ENCODE measurements at places on chromosomes 5 and 9.

DNA sequence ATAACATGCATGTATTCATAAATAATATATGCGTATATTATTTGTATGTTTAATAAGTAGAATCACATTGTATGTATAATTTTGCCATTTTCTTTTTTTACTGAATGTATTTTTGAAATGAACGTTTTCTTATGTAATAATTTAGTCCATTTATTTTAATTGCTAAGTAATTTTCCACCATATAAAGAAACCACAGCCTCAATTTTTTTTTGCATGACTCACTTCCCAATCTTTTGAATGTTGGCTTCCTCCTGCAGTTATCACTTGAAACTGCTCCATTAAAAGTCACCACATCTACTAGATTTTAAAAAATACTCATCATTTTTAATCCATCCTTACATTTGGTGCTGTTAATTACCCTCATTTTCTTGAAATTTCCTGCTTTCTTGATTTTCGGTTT, 363.3 kb upstream of the MEF2C start:
- DNase-seq: no peak

DNA sequence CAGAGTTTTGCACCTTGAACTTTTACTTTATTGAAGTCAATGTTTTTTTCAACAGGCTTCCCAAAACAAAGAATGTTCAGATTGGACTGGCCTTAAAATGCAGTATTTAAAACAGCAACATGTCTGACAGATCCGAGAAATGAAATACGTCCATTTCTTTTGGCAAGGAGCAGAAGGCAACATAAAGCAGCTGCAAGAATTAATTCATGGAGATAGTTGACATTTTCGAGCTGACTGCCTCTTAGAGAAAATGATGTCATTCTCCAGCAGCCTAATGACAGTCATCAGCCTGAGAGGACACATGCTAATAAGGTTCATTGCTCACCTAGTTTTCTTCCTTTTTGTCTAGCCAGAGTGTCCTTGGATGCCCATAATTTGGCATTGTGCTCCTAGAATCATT, 232.2 kb upstream of the SEMA6A start:
- DNase-seq: no peak

DNA sequence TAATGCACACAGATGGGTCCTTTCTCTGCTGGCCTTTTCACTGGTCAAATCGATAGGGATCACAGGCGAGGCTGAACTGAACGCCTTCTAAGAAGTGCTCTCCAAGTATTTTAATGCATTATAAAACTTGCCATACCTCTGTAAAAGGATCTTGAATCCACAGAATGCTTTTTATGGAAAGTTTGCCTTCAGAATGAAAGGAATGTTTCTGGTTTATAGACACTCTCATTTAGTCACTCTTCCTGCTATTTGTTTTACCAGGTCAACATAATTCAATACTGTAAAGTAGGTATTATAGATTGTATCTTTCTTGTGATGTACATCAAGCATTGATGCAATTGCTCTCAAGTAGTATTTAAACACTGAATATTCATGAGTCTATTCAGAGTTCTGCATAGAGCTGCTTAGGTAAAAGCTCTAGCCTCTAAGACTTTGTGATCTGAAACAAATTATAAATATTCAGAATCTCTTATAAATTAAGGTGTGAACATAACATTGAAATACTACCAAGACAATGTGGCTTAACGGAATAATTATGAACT, 308.4 kb downstream of the ISL1 start:
- DNase-seq: no peak

DNA sequence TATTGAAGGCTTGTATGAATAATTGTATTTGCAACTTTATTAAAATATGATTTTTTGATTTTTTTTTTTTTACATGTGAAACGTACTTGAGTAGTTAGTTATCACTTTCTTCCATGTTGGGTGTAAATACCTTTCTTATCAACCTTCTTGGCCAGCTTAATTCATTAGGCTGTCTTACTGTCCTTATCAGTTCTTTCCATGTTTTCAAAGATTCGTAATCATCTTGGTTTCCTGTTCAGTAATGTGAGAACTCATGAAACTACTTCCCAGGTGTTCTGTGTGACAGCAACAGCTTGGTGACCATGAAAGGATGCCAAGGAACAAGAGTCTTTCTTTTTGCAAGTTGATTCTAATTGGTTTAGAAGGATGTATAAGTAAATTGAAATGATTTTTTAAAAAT, 100.0 kb downstream of the ADGRV1 start:
- no peak for DNase-seq

GRCh38 chr5:115809946-115810345, 6.5 kb downstream of the CDO1 start:
- no peak for DNase-seq

- no peak for DNase-seq
Observed at GRCh38 chr9:134909511-134910481, 7.9 kb downstream of the FCN1 start.

GRCh38 chr9:111663301-111663823, 2.0 kb downstream of the GNG10 start:
- DNase-seq: no peak

- DNase-seq: peak; percentile 44
Observed at GRCh38 chr5:143262393-143263174, 140.9 kb downstream of the NR3C1 start.

- no peak for DNase-seq
Observed at GRCh38 chr9:92294297-92294676, 790 bp upstream of the IARS1 start.

- no peak for DNase-seq
Observed at GRCh38 chr9:33403941-33404787, 1.8 kb upstream of the AQP7 start.

- DNase-seq: no peak
Observed at GRCh38 chr5:145968970-145969713, 32.8 kb downstream of the SH3RF2 start.

All from smooth muscle cell of the brain vasculature (primary cell).